NCI-H446 (cell line): ENCODE measurements at places on chromosomes 7 and 10.

DNA sequence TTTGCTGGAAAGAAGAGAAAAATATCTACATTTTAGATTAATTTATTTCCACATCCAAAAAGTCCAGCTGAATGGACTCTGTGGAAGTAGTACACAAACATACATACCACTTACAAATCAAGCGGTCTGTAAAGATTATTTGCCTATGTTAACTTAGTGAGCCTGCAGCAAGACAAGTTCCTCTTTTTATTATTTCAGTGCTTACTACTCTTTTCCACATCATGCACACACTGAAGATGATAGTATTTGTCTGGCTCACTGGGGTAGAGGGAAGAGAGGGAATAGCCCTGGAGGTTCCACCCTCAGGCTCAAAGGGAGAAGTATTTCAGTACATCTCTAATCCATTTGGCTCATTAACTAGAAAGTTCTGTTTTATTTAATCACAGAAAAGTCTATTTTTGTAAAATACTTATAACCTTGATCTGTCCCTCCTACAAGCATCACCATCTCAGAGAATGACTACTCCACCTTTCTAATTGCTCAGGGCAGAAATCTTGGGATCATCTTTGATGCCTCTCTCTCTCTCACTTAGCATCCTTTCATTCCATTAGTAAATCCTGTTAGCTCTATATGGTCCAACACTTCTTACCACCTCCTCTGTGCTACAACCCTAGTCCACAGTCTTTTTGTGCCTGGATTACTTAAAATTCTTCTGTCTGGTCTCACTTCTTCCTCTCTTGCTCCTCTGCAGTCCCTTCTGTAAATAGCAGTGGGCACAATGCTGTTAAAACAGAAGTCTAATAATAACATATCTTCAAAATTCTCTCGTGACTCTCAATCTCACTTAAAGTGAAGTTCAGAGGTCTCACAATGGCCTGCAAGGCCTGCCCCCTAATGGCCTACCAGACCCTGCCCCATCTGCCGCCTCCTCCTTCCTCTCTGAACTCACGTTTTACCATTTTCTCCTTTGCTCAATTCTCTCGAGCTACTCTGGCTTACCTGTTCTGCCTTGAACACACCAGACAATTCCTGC, 64.3 kb upstream of the CCDC6 start:
- DNase-seq: no peak

GRCh38 chr7:27424749-27425148, 182.1 kb downstream of the EVX1 start:
- no peak for DNase-seq

DNA sequence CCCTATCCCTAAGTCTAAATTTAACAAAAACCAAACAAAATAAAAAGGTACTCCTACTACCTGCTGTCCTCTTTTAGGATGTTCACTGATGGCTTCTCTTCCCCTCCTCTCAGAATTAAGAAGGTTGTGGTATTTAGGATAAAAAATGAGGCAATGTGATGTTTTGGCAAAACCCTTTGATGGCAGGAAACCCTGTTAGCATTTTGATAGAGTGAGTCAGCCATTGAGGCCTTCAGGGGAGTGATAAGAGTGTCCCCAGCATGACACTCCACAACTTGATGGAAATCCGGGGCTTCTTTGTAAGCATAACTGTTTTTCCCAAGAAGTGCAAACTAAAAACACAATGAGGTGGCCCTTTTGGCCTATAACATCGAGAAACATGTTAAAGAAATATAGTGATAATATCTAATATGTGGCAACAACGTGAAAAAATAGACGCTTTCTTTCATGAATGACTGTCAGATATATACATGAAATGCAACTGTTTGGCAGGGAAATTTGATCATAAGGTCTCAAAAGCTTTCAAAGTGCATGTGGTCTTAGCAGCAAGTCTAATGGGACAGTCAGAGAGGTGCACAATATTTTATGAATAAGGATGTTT, 55.0 kb downstream of the PRTFDC1 start:
- no peak for DNase-seq

GRCh38 chr7:50304129-50304910, at the start of gene IKZF1:
Gene IKZF1 (plus strand): TSS chr7:50304716. CDS start chr7:50319062, 14,346 bp downstream.
- DNase-seq: no peak

GRCh38 chr10:103874730-103875129, 19.4 kb upstream of the SH3PXD2A start:
- peak; percentile 55 for DNase-seq

- no peak for DNase-seq
These were observed 54.5 kb downstream of the LRRC4 start for GRCh38 chr7:127976738-127977120.

DNA sequence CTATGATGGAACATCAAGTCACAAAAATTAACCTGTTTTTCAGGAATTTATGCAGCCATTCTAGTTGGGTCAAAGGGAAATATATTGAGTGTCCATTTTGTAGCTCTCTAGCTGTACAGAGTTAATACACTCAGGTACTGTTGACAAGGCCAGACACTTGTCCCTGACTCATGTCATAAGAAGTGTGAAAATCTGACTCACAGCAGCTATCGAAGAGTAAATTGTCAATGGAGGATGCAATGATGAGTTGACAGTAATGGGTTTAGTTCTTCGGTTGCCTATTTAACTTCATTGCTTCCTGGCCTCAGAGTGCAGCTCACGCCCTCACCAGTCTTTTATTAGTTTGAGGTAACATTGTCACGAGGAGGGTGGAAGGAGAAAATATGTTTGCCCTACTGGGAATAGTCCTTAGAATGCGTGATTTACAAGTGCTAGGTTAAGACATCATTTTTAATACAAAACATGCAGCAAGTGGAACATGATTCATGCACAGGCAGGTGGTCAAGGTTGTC, 255.1 kb downstream of the XPNPEP1 start:
- DNase-seq: no peak

- DNase-seq: no peak
These were observed 78.5 kb downstream of the SORBS1 start for GRCh38 chr10:95482501-95483233.

DNA sequence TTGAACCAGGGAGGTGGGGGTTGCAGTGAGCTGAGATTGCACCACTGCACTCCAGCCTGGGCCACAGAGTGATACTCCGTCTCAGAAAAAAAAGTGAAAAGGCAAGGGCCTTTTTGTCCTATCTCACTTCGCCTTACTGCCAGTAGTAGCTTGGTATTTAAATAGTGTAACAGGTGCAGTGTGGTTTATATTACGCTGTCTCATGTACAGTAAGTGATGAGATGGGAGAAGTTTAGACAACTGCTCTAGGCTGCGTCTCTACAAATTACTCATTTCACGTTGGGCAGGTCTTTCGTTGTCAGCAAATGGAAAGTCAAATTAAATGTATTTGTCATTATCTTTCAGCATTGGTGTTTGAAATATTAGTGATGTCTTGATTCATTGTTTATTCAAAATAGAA, 15.5 kb upstream of the PFKFB3 start:
- no peak for DNase-seq

- DNase-seq: no peak
These were observed 85.2 kb upstream of the AOAH start for GRCh38 chr7:36809510-36809909.

GRCh38 chr7:78161781-78162180, 363.2 kb downstream of the PHTF2 start:
- no peak for DNase-seq

- no peak for DNase-seq
These were observed 1.6 kb downstream of the P4HA1 start for GRCh38 chr10:73094986-73095480.

- DNase-seq: no peak
These were observed 366.9 kb upstream of the NUPR2 start for GRCh38 chr7:56483153-56483552.

GRCh38 chr7:112789453-112789816, 758 bp downstream of the TMEM168 start:
- no peak for DNase-seq

DNA sequence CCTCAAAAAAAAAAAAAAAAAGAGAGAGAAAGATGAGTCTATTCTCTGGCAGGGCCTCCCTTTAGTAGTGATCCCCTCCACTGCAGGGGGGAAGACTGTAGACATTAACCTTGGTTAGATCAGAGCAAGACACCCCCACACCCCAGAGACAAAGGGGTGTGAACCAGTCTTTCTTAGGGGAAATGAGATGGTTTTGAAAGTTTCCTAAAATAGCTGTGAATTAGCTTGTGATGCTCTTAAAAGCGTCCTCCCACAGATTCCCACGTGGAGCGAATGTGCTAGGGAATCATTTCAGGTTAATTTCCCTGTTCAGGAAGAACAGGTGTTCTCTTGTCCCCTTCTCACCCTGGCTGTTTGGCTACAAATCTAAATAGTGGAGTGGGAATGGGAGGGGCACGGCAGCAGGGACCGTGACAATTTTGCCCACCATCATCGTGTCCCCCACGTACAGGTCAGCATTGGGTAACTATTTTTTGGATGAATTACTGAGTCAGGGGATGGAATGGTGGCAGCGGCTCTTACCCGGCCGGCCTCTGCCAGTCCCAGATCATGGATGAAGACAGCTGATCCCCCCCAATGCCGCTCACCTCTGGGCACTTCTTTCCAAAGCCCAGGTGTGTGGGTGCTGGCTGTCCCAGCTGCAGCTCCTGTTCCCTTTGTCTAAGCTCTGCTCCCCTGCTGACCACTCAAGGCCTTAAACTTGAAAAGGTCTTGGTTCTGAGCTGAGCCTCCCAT, 152.9 kb downstream of the CCDC3 start:
- DNase-seq: no peak

DNA sequence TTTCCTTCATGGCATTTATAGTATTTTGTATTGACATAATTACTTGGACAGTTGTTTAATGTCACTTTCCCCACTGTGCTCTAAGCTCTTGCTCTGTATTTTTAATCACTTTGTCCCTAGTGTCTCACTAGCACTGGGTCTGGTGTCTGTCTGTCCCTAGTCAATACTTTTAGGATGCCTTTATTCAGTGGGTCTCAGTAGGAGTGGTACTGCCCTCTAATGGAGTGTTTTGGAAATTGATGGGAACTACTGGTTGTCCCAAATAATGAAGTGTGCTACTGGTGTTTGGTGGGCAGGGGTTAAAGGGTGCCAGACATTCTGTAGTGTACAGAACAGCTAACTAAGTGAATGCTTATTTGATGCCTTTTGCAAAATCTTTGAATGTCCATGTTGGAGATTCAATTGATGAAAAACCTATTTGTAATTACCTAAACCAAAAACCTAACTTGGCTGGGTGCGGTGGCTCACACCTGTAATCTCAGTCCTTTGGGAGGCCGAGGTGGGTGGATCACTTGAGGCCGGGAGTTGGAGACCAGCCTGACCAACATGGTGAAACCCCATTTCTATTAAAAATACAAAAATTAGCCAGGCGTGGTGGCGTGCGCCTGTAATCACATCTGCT, 33.3 kb downstream of the CDK14 start:
- DNase-seq: peak; percentile 54

DNA sequence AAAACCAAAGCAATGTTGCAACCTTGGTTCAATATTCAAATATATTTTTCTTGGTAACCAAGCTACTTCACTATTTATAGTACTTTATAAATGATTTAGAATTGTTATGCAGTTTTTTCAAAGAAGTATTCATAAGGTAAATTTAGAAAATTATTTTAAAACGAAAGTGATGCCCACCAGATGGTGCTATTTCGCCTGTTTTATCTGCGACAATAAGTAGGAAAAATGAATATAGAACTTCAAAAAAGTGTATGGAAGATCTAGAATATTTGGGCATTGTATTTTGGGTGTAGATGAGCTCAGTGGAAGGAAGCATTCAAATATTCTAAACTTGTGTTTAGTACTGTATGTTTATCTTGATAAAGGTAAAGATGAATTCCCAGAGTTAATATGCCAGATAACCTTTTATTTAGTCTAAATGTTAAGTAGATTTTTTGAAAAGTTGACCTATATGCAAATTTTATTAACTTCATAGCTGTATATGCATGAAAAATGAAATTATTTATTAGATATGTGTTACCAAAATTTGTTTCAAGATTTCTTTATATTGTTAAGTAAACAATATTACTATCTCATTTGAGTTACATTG, 93.2 kb downstream of the ADK start:
- DNase-seq: peak; percentile 43

- no peak for DNase-seq
These were observed 94.8 kb downstream of the KCNMA1 start for GRCh38 chr10:77542710-77543259.

DNA sequence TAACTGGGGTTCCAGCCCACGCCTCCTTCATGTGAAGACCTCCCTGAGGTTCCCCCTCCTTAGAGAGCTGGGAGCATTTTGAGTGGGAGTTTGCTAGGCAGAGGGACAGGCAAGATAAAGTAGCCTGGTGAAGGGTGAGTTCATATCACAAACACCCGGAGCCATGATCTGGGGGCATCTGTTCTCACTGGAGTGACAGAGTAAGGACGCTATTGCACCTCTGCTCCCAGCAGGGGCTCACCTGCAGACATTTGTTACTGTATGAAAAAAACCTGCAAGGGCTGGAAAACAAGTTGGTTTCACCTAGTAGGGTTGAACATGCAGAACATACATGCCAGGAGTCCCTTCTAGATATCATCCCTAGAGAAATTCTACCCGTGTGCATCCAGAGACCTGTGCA, 88.4 kb downstream of the CARD11 start:
- DNase-seq: no peak

DNA sequence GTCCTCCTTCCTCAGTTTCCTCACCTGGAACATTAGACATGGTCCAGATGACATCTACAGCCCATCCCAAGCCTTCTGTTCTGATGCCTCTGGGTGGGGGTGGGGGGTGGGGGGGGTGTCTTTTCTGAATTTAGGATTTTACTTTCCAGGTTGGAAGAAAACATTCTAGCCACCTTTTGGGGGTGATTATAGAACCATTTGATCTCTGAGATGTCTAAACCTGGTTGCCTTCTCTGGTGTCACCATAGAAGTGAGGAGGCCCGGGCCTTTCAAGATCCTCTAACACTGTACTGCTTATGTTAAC, 411.0 kb upstream of the ZMIZ1 start:
- no peak for DNase-seq

DNA sequence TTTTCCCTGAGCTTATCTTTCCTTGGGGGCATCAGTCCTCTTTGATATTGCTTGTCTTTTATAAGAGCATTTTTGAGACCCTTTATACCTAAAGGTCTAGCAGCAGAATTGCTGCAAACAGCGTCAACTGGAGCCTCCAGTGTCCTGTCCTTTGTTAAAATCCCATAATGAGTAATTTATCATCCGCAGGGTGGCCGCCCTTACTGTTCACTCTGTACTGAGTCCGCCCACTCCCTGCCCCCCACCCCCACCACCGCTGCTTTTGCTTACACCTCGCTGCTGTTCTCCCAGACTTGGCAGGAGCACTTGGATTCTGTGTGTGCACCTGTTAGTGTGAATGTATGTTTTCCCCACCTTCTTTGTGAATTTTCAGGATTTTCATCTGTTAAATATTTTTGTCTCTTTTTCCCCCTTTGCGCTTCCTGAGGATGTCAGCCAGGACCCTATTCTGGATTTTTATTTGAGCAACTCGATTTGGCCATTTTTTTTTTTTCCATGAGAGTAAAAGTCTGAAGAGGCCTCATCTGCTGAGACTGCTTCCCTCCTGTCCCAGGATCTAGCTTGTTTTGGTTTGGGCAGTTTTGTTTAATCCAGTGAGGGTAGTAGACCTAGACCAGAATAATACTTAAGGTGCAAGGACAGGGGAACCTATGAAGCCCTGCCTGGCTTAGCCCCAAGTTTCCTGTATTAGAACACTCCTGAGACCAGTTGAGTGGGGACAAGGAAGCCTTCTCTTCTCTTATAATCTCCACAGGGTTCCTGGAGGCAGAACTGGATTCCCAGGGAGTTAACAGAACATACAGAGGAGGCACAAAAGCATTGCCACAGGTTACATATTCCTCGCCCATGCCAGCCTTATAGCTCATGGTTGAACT, 8.2 kb downstream of the AGFG2 start:
- DNase-seq: no peak

GRCh38 chr7:70579397-70580097, 552.4 kb upstream of the GALNT17 start:
- DNase-seq: no peak
